ENCODE measurements at places on chromosomes 12 and 14.

GRCh38 chr14:30855345-30856037 lies 18.9 kb upstream of the COCH start:
- no peak for DNase-seq

DNA sequence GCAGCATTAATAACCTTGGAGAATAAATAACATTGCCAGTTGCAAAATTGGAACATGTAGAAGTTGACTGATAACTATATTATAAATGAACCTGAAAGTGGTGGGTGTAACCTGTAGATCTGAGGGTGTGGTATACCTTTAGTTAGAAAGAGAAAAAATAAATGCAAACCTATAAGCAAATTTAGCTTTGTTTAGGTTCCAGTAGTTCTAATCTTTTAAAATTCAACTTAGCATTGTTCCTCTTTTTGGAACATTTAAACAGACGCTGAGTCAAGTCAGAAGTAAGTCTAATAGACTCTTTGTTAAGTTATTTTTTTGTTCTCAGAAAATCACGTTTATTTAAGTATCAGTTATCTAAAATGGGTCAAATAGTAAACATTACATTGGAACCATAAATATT lies 120.0 kb downstream of the DNAI7 start:
- DNase-seq: no peak

GRCh38 chr14:19906665-19907064 lies 13.7 kb upstream of the OR4K5 start:
- no peak for DNase-seq

GRCh38 chr12:104974626-104975290 lies 11.4 kb upstream of the NOPCHAP1 start:
- no peak for DNase-seq

DNA sequence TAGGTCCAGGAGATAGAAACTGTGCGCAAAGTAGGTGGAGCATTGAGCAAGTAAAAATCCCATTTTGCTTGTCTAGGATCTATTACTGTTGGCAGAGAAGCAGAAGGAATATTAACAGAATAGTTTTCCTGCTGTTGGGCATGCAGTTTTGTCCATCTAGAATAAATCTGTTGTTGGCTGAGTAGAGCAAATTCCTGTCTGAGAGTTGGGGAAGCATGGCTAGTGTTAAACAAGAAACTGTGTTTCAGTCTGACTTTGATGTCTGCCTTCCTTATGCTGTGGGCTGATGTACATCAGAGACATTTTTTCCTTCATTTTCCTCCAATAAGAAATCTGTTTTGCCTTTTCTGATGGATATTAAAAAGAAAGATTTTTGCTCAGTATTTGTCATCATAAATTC lies 98.2 kb downstream of the RAD52 start:
- DNase-seq: no peak

DNA sequence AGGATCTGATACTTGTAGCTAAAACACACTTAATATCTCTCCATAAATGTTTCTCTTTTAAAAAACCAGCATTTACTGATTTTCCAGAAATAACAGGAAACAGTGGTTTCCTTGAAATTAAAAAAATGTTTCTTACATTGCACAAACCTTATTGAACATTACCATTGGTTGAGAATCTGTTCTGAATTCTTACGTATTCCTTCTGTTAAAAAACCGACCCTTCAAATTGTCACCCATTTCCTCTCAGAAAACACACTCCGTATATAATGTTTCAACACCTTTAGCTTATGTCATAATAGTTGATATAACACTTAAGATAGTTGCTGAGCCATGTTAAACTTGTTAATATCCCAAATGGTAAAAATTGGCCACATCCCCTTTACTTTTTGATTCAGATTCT lies 51.2 kb downstream of the MSRB3 start:
- no peak for DNase-seq

- no peak for DNase-seq
Observed at GRCh38 chr12:86710109-86710508, 453.9 kb upstream of the MGAT4C start.

Measured in stimulated activated CD4-positive, alpha-beta T cell treated with anti-CD3 and anti-CD28 coated beads, Interleukin-1b, Interleukin-23, amount 100 ng/mL, for 1 hour (primary cell).